ENCODE measurements at places on chromosomes 7 and 10. TPM values are rescaled to one million over a fixed set of nuclear protein-coding genes. Genes with fewer than 3 reads are reported as not detected.
A peak's percentile ranks its signal among the peaks of the same experiment; 100 is the strongest.

Gene PRKG1
- total RNA-seq = 18.2 TPM

GRCh38 chr10:34705563-34705962 lies 109.5 kb downstream of the PARD3 start:
- DNase-seq = no peak
- H3K27me3 ChIP-seq = no peaks in the 10 kb centered on the region
- H3K4me1 ChIP-seq = peaks cover 16% of the 10 kb centered on the region
- no peak overlapping the region for H3K27ac ChIP-seq

Gene CYP3A4
- not detected for total RNA-seq

GRCh38 chr7:78080241-78080640 lies 281.7 kb downstream of the PHTF2 start:
- no peak overlapping the region for H3K4me3 ChIP-seq
- no peaks in the 10 kb centered on the region for H3K36me3 ChIP-seq
- H3K27ac ChIP-seq = no peak overlapping the region
- H3K27me3 ChIP-seq = no peaks in the 10 kb centered on the region
- peak; percentile 21 for DNase-seq
